ENCODE measurements at places on chromosomes 11 and 22.

- peak; percentile 74 for DNase-seq
Observed at GRCh38 chr11:63560506-63561180, 2.5 kb downstream of the PLAAT2 start.

DNA sequence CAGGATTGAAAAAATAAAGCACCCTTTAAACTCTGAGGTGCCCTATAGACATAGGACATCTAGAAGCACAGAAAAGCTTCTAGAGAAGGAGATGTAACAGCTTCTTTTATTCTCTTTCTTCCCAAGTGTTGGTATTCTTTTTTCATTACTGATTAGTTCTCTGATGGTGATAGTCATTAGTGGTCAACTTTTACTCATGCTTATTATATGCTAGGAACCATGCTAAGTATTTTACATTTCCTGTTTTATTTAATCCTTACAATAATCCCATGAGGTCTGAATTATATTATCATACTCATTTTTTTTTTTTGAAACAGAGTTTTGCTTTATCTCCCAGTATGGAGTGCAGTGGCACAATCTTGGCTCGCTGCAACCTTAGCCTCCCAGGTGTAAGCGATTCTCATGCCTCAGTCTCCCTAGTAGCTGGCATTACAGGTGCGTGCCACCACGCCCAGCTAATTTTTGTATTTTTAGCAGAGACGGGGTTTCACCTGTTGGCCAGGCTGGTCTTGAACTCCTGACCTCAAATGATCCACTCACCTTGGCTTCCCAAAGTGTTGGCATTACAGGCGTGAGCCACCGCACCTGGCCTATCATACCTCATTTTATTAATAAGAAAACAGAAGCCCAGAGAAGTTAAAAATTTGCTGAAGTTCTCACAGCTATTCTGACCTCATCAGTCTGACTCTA is 3.0 kb downstream of the C11orf52 start:
- DNase-seq, result no peak

- no peak for DNase-seq
Observed at GRCh38 chr22:31956360-31956759, 12.0 kb downstream of the YWHAH start.

GRCh38 chr11:113398669-113399430 is 11.3 kb downstream of the ANKK1 start:
- no peak for DNase-seq

DNA sequence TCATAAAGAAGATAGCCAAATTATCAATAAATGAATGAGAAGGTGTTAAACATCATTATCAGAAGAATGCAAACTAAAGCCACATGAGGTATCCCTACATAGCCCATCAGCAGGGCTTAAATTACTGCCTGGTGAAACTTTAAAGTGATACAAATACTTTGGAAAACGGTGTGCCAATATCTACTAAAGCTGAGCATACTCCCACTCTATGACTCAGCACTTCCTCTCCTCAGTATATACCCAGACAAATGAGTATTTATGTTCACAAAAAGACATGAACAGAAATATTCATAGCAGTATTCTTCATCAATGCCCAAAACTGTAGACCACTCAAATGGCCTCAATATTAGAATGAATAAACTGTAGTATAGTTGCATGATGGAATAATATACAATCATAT is 284.6 kb upstream of the ZC3H12C start:
- peak; percentile 59 for DNase-seq

DNA sequence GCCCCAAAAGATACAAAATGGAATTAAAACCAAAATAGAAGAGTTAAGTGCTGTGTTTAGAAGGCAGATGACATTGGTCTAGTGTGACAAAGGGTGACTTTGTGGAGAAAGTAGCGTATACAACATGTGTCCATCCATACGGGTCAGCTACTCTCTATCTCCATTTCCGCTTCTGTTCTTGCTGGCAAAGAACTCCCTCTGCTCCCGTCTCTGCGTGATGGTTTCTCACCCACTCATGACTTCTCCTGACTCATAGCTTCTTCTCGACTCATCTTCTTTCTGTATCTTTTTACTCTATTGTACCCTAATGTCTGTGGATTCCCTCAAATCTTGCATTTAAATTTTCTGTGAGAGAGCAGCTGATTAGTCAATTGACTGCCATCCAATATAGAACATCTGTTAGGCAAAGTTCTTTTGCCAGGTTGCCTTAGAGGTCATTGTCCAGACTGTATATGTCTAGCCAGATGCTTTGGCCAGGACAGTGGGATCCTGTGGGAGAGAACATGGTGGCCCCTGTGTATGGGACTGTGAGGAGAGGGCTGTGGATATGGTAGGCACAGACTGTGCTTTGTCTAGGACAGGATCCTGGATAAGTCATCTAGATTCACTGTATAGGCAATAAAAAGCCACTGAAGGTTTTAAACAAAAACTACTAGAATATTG is 28.4 kb downstream of the MMP13 start:
- DNase-seq, result no peak

DNA sequence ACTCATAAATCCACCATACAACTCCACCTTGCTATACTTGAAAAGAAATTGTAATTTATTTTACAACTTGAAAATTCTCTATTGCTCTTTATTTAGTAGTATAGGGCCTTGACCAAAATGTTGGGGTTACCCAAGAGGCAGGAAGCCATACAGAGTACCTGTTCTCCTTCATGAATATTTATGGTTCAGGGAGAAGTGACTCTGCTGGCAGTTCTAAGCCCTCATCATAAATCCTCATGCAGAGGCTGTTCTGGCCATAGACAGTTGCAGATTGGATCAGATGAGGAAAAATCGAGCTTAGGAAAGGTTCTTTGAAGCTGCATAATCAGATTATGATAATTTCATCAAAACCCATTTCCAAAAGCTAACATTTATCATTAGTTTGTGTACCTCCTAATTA is 449.4 kb upstream of the TENM4 start:
- DNase-seq, result no peak

DNA sequence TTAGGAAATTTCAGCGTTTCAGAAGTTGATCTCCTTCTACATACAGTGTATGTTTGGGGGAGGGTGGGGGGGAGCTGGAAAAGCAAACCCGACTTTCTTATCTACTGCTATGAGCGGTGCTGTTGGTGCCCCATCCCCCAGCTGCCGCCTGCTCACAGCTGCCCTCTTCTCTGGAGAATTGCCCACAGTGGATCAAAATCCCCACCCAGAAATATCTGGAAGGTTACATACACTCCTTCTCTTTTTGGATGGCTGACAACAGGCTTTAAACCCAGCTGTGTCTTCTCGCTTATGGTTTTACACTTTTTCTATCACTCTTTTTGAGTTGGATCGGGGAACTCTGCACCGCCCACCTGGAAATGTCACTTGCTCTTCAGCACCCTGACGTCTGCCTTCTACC is 56.4 kb downstream of the DHCR7 start:
- no peak for DNase-seq

- DNase-seq, result no peak
Observed at GRCh38 chr11:46404476-46405017, 13.0 kb upstream of the CHRM4 start.

- peak; percentile 78 for DNase-seq
Observed at GRCh38 chr11:75654314-75654713, 14.5 kb downstream of the MAP6 start.

DNA sequence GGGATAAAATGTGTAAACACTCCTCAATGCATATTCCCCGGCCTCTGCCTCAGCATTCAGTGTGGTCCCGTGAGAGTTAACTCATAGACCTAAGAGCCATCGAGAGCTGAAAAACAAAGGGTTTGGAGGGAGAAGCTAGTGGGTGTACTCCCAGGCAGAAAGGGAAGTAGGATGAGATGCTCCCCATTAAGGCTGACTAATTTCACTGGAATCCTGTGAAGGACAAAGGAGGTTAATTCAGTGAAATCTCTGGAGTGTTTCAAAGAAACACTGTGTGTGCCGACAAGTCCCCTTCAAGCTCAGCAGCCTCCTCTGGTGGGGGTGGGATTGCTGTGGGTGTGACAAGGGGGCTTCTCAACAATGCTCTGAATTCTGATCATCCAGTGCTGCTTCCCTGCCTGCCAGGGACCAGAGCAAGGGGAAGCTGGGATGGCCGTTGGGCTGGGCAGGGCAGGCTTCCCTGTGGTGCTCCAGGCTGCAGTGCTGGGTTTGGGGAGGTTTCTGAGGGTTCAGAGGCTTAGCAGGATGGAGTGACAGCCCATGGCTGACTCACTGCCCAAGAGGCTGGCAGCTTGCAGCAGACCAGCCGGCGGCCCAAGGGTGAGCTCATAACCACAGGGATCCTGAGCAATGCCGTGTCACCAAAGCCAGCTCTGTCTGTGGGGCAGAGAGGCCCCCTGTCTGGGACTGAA is 61.4 kb upstream of the BMAL1 start:
- DNase-seq, result peak; percentile 97

- DNase-seq, result no peak
Observed at GRCh38 chr22:24359452-24360120, 67.8 kb upstream of the ADORA2A start.

GRCh38 chr11:117910941-117911655 is 18.1 kb downstream of the TMPRSS13 start:
- DNase-seq, result no peak

DNA sequence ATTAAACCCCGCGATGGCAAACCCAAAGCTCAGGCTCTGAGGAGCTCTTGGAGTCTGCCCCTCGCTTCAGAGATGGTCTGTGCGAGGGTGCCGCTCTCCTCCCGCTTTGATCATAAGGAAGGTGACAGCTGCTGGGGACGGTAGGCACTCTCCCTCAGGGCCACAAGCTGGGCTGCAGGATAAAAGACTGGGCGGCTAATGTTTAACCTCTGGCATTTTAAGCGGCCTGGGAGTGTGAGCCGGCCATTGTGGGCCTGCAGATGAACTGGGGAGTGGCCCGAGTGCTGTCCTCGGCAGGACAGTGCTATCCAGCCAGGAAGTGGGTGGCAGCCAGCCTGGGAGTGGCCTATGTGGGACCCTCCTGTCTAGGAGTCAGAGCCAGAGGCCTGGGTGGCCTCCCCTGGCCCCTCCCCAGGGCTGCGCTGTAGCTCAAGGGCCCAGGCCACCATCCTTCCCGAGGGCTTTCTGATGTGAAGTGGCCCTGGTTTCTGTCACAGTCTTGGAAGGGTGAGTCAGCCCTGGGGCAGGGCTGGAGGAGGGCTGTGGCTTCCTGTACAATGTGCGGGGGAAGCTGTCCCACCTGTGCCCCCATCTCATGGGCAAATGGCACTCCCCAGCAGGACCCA is 58.7 kb upstream of the PRODH start:
- no peak for DNase-seq

- DNase-seq, result no peak
Observed at GRCh38 chr11:94768602-94769541, 716 bp downstream of the AMOTL1 start.

GRCh38 chr22:46560696-46561295 is 23.4 kb upstream of the CELSR1 start:
- DNase-seq, result no peak

DNA sequence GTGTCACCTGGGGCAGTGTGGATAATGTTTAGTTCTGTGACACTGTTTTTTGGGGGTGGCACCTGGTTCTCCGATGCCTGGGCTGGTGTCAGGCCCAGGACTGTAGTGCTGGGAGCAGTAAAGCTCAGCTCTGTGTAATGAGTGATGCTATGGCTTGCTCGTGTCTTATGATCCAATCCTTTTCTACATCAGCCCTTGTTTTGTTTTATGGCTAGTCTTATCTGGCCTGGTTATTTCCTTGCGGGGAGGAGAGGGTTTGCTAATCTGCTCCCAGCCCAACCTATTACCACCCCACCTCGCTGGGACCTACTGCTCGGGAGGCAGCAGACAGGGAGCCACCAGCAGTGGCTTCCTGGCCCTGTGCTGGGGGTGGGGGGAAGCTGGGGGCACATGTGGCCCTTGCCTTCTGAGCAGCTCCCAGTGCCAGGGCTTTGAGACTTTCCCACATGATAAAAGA is 35.0 kb upstream of the TPBGL start:
- DNase-seq, result no peak

- DNase-seq, result no peak
Observed at GRCh38 chr22:37133304-37134018, 16.3 kb downstream of the IL2RB start.

- no peak for DNase-seq
Observed at GRCh38 chr11:42772886-42773285, 538.9 kb upstream of the API5 start.

DNA sequence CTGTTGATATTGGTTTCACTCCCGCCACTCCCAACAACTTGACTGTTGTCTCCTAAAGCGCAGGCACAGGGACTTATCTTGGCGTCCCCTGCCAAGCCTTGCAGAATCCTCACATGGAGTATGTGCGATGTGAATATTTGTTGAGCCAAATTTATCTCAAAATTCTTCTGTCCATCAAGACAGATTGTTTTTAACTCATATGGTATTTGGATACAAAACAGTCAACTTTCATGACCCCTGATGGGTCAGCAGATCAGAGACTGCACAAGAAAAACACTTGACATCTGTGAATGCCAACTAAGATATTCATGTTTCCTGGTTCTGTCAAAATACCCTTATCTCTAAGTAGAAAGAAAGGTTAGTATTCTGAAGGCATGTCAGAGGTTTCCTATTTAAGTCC is 221.7 kb upstream of the BLID start:
- no peak for DNase-seq

DNA sequence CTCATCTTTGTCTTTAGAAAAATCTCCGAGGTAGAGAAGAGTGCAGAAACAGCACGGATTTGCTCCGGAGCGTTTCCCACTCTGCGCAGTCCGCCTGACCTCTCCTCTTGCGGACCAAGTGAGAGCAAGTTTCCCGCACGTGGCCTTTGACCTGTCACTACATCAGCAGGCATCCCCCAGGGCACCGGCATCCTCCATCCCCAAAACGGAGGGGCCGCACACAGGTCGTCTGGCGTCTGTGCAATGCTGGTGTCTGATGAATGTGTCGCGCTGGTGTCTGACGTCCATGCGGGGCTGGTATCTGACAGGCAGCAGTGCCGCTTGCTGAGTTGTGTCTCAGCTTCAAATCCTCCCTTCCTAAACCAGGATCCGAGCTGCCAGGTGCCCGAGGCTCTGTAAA is 739 bp upstream of the MRGPRE start:
- no peak for DNase-seq

DNA sequence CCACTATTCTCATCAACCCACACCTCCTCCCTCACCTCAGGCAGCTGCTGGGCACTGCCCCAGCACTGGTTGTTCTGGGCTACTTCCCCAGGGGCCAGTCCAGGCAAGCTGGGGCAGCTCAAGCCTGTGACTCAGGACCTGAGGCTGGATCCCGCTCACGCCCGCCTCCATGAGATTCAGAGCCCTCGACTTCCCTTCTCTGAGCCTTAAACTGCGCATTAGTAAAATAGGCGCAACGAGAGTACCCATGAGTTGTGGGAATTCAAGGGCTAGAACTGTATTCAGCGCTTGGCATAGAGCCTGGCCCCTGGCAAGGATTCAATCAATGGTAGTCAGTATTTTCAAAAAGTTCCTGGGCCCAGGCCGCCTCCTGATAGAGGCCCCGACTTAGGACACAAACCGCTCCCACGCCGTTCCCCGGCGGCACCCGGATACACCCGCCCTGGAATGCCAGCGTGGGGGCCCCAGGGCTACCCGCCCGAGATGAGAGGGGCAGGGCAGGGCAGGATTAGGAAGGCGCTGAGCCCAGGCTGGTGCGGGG is 723 bp upstream of the CD82 start:
- DNase-seq, result peak; percentile 98
